ENCODE measurements at places on chromosomes 6 and 20.

GRCh38 chr6:17780061-17780460 is 73.3 kb upstream of the NUP153 start:
- DNase-seq, result no peak

DNA sequence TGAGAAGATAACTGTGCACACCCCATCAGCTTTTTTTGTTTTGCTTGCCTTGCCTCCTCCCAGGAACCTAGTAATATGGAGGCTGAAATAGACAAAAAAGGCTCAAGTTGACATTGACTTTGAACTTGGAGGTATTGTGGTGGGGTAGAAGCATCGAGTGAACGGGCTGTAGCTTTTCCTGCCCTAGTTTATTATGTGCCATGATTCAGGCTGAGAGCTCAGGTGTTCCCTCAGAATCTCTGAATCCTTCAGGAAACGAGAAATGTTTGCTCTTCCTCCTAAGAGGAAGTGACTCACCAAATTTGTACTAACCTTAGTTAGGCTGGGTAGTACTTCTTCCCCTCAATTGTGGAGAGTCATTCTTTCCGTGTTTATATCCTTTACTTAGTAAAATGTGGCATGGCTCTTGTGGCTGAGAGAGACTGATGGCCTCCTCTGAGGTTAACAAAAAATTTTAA is 98.8 kb downstream of the SASH1 start:
- DNase-seq, result peak; percentile 77

- DNase-seq, result no peak
Observed at GRCh38 chr6:161292145-161292544, 18.3 kb upstream of the AGPAT4 start.

GRCh38 chr6:112227411-112227810 is 27.0 kb downstream of the LAMA4 start:
- DNase-seq, result no peak

- no peak for DNase-seq
Observed at GRCh38 chr6:16352258-16352635, 113.9 kb downstream of the GMPR start.

DNA sequence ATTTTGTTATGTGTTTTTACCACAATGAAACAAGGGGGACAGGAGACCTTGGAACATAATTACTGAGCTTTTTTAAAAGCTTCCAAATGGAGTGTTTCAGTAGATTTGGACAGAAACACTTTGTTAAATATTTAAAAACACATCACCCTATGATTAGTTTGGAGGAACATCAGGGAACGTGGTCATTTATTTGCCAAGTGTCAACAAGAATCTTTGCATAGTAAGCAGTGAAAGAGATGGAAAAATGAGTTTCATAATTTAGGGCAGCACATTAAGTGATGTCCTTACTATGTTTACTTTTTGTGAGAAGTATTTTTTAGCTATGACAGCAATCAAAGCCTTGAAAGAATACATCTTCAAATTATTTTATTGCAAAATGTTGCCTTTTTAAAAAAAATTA is 82.6 kb downstream of the PROKR2 start:
- DNase-seq, result no peak

DNA sequence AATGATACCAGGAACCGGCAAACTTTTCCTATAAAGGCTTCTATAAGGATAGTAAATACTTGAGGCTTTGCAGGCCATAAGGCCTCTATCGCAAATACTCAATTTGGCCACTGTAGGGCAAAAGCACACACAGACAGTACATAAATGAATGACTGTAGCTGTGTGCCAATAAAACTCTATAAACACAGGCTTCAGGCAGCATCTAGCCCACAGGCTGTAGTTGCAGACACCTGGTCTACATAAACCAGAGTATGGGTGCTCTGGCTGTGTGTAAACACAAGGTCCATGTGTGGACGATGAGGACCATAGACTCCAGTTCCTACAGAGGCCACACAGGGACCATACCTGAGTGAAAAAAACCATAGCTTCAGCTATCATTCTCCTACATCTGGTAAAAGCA is 52.2 kb downstream of the ZMYND8 start:
- no peak for DNase-seq

- DNase-seq, result no peak
Observed at GRCh38 chr20:3434232-3434631, 26.8 kb upstream of the DNAAF9 start.

DNA sequence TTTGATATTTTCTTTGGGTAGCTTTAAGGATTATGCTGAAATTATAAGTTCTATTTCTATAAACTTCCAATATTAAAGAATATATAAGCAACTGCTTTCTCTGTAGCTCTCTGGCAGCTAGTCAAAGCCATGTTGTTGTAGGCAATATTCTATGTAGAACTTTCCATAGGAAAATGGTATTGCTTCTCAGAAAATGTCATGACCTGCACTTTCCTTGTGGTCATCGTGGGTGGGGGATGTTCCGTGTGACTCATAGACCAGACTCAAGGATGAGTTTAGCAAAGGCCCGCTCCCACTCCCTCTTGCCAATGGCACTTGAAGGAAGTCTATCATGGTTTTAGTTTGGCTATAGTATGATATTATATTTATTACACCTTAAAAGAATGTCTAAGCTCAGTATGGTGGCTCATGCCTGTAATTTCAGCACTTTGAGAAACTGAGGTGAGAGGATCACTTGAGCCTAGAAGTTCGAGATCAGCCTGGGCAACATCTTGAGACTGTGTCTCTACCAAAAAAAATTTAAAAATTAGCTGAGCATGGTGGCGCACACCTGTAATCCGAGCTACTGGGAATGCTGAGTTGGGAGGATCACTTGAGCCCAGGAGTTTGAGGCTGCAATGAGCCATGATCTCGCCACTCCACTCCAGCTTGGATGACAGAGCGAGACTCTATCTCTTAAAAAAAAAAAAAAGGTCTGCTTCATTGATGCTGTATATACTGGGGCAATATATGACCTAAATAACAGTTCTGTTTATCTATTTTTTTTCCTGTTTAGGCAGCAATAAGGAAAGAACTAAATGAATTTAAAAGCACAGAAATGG is 36.6 kb upstream of the LTV1 start:
- DNase-seq, result no peak

GRCh38 chr6:52672412-52673025 is 1.6 kb downstream of the TMEM14A start:
- DNase-seq, result peak; percentile 48

GRCh38 chr6:15299430-15300131 is 53.7 kb downstream of the JARID2 start:
- DNase-seq, result no peak

DNA sequence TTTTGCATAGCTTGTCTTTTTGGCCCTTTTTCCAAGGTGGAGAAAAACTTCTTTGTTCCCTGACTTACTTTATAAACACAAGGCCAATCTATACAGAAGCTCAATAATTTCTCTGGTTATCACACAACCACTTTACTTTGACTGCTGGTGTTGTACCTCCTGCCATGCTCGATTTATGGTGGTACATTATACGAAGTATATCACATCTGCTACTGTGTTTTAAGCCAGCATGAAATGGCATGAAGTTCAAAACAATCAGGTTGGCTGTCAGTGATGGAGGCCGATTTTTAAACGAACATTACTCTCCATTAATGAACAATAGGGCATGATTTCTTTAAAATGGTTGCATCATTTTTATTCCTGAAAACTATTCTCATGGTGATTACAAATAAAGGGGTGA is 21.0 kb upstream of the ATXN1 start:
- no peak for DNase-seq

DNA sequence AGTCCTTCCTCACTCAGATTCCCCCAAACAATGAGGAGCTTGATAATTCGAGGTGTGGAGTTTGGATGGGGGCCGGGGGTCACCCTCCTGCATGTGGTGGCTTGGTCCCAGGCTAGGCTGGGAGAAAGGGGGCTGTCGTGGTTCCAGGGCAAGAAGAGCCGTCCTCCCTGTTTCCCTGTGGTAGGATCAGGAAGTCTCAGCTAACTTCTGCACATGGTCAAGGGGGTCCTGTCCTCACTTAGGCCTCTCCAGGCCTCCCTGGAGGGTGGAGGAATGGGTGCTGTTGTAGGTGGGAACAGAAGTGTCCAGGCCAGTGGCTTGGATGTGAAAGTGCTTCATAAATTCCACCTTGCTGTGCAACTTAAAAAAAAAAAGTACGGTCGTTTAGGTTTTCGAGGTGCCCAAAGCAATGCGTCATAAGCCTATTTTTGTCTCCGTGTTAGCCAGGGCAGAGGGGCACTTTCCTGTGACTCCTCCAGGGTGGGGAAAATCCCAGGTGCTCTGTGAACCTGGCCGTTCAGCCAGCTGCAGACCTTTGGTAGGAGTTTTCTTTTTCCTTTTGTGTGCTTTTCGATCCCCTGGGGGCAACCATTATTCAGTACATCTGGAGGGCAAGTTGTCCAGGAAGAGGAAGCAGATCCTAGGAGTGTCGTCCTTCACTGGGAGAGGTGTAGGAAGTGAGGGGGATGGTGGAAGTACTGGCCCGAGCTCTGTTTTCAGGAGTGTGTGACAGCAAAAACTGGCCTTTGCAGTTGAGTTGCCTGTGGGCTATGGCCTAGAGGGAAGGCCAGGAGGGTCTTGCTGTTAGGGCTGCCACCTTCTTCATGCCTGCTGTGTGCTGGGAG is 9.6 kb downstream of the IGF2R start:
- peak; percentile 33 for DNase-seq

DNA sequence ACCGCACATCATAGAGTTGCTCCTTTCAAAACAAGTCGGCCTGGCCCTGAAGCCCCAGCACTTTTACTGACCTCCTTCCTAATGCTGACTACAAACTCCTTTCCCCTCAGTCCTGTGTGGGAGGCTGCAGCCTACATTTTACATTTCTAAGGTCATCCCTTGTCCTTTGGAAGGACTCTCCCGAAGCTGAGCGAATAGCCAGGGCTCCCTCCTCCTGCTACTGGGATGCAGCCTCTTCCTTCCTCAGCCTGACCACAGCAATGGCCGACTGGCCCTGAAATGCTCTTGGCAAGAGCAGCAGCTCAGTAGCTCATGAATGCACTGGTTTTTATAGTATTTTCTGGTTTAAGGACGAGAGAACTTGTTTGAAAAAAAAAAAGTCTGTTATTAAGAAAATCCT is 679 bp downstream of the ADGRF5 start:
- no peak for DNase-seq

DNA sequence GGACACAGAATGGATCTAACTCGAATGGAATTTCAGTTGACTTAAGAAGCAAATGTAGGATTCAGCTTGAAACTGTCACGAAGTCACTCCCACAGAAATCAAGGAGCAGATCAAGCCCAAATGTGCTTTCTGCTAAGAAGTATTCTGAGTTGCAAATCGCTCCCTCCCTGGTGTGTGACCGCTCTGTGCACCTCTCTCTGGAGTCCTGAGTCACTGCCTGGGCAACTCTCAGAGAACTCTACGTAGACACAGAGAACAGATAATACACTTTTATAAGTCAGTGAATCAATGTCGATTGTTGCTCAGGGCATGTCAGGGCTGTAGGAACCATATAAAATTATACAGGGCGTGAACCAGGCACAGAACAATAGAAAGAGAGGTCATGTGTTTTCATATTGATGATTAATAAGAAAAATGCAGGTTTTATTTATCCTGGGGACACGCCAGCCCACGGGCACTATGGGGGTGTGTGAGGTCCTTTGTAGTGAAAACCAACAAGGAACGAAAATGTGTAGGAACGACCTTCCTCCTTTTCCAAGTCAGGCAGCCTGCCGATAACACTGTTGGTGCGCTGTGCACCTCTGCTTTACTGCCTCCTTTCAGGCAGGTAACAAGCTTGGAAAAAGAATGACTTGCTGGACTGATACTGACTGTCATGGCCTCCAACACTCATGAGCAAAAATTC is 248.1 kb upstream of the FOXQ1 start:
- no peak for DNase-seq

GRCh38 chr6:169930799-169931198 is 179.4 kb downstream of the ERMARD start:
- DNase-seq, result peak; percentile 21

DNA sequence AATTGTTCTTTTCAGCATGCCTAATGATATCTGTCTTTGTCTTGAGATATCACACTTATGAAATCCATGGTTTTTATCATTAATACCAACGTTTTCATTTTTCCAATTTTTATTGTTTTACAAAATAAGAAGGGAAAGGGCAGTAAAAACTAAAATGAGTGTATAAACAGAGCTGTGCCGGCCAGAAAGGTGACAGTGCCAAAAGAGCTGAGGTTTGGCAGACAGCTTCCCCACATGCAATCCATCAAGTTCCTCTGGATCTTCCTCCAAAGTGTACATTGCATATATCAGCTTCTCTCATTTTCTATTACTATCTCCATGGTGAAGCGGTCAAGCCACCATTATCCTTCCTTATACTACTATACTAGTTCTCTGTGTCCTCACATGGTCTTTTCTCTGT is 10.1 kb upstream of the TMEM244 start:
- no peak for DNase-seq

- no peak for DNase-seq
Observed at GRCh38 chr6:125013938-125014660, 51.9 kb downstream of the RNF217 start.

DNA sequence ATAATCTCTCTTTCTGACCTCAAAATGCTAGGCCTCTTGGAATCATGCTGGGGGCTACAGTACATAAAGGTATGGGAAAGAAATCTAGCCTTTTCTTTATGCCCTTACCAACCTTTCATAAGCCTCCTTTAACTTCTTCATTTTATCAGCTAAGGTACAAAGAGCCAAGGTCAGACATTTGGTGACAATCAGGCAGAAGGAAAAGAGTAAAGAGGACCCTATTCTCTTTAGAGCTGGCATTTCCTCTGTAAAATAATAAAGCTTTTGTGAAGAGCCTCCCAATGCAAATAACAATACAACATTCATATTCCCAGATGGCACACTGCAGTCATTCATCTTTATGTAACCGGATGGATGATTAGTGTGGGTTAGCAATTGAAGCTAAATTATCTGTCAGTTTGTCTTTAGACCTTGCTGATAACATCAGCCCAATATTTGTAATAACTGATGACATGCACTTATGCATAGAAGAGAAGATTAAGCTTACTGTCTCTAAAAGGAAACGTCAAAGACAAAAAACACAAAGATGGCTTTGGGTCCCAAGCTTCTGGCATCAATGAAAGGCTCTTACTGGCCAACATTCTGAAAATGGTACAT is 163.1 kb downstream of the IBTK start:
- no peak for DNase-seq

DNA sequence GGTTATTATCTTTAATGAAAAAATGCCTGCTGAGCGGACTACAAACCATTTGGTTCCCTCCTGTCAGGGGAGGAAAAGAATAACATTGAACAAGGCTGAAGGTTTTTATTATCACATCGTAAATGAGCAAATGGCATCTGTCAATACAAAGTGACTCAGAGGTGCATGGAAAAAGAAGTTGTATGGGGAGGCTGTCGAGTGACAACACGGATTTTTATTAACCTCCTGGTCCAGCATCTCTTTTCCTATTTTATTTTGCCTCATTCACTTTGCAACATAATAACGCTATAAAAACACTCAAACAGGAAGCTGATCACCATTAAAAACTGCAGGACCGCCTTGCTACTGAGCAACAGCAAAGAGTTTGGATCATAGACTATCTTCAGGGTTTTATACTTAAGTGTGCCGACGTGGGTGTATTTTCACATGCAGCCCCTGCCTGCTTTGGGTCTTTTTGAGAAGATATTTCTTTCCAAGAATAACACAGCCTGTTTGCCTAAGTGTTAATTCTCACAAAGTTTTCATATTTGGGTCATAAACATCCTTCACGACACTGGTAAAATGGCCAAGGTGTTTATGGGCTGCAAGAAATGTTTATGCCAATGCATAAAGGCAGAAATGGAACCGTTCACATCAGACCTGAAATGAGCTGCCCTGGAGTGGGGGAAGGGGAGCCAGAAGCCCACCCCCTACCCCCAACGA is 132.1 kb upstream of the SALL4 start:
- no peak for DNase-seq

- peak; percentile 21 for DNase-seq
Observed at GRCh38 chr6:3751077-3751729, at the start of gene PXDC1. Gene PXDC1 (minus strand): TSS chr6:3751713. CDS start chr6:3751531, 182 bp downstream.
